ENCODE measurements at places on chromosomes 7 and 10.

GRCh38 chr10:78991187-78991586 is 77.6 kb upstream of the ZMIZ1 start:
- DNase-seq, result peak; percentile 61

GRCh38 chr7:46449743-46450142 is 528.7 kb upstream of the IGFBP3 start:
- DNase-seq, result no peak

- no peak for DNase-seq
Observed at GRCh38 chr10:49168171-49168540, 20.0 kb downstream of the TMEM273 start.

GRCh38 chr10:48448796-48449195 is 142.3 kb downstream of the MAPK8 start:
- no peak for DNase-seq

DNA sequence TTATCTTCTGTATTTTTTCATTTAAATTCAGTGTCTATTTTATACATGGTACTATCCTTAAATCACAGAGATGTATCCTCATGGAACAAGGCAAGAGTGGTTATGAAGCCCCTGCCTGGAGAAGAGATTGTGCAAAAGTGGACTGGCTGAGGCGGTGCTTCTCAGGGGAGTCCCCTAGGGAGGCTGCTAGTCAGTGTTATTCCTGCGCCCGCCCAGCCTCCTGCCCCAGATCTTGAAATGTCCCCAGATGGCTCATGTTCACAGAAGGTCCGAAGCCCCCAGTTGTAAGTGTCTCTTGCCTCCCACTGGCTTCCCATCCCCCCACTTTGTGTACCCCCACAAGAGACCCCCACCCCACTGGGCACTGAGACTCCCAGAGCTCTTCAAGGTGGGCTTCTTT is 366.9 kb downstream of the TNS3 start:
- no peak for DNase-seq

GRCh38 chr10:86632009-86632800 is 22.1 kb upstream of the OPN4 start:
- DNase-seq, result no peak

GRCh38 chr7:30183749-30184369 is 49.1 kb downstream of the MTURN start:
- DNase-seq, result no peak

DNA sequence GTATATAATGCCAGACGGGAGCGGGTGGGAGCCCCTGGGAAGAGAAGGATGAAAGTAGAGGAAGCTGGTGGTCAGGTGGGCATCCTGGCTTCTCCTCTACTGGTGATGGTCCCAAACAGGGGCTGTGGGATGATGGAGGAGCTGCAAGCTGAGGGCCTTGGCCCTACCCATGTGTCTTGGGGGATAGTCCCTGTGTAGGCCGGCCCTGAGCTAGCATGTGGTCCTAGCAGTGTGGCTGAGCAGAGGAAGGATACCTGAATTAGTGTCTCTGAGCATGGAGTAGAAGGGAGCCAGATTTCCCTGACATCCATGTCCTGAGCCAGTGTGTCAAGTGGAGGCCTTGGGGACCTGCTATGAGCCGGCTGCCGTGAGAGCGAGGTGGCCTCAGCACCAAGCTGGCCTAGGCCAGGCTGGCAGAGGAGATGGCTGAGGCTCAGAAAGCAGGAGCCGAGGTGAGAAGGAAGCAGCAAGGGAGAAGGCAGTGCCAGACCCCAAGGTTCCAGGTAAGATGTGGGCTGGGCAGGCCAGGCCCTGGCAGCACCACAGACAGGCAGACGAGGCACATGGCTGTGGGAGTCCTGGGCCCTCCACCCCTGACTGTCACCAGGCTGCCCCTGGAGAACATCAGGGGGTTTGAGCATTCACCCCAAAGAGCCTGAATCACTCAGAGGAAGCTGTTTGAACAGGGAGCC is 150.2 kb downstream of the ABCA13 start:
- no peak for DNase-seq

- no peak for DNase-seq
Observed at GRCh38 chr10:87660484-87661133, 931 bp downstream of the PAPSS2 start.

DNA sequence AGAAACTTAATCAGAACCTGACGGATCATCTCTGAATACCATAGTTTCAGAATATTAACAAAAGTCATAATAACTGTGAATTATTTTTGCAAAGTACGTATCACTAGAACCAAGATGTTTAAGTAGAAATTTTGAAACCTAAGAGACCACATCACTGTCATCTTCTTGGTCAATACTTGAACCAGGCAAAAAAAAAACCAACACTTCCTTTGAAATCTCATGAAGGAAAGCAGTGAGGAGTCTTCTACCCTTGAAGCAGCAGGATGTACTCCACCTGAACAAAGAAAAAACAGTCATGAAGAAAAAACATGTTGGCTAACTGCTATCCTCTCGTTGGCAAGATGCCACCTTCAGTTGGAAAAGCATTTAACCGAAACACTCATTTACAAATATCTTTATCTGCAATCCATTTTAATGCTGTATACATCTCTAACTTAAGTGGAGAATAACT is 82.4 kb downstream of the SRPK2 start:
- DNase-seq, result no peak

DNA sequence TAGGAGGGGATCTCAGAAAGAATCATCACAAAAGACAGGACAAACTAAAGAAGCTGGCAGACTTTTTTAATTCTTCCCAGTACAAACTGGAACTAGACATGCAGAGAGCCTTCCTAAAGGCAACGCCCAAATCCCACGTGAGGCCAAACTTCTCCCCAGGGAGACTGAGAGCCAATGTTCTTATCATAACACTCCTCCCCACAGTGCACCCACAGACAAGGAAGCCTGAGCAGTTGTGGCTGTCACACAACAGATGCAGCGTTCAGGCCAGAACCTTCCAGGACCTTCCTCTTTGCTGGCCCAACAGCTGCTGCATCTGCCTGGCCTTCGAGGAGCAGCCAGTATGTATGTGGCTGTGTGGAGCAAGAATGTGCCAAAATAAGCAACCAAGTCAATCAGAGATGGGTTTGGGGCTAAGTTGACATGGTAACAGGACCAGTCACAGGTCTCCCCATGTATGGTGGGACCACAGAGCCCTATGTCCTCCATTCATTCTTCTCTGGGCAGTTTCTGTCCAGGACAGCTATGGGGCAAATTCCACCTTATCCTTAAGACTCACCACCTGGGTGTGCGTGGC is 34.9 kb downstream of the SRPK2 start:
- DNase-seq, result peak; percentile 85

- no peak for DNase-seq
Observed at GRCh38 chr10:25339966-25340365, 165.2 kb downstream of the GPR158 start.

DNA sequence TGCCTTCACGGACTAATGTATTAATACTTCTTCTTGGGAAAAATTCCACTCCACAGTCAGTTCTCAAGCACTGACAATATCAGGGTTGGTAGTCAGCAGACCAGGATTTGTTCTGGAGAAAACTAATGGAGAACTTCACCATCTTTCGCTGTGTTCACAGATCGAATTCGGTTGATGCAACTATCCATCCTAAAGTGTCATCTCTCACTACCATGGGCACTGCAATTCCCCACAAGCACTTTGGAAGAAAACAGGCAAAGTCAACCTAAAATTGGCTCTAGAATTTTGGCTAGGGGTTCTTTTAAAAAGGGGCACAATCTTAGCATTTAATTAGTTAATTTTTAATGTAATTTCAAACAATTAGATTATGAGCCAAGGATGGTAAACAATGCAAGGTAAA is 164.4 kb downstream of the HGF start:
- no peak for DNase-seq

DNA sequence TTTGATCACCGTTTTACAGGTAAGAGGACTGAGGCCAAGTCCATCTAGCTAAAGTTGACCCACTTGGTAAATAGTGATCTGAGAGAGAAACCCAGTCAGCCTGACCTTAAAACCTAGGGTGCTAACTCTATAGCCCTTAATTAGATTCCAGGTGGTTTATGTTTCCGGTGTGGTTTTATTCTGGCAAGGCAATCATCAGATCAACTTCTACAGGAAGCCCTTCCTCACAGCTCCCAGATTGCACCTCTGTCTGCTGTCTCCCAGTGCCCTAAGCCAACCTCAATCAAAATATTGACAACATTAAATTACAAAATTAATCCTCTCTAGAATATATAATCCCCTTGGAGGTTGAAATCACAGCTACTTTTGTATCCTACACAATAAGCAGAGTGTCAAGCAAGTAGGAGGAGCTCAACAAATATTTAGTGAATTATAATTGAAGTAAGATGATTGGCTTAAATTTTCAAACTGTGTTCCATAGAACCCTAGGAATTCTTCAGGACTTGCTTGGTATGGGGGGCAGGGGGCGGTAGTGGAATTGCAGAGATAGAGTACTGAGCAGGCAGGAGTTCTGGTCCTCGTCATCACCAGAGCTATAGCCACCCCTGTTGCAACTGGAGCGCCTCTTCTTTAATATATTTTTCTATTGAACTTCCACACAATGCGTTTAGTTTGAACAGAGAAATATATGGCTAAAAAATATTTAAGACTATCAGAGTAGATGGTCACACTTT is 692.8 kb upstream of the LRRN3 start:
- DNase-seq, result no peak

DNA sequence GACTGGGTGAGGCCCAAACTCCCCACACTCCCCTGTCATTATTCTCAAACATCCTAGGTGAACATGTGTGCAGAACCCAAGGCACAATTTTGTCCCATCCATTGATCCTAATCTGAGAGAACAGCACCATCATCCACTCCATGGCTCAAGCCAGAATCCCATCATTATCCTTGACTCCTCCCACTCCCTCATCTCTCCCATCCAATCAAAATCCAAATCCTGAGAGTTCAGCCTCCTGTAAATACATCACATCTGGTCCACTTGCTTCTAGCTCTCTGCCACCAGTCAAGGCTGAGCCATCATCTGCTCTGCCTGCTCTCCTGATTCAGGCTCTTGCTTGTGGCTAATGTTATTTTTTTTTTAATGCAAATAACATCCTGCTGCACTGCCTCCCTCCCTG is 75.9 kb upstream of the SLF2 start:
- no peak for DNase-seq

GRCh38 chr7:34130558-34131295 is 225.4 kb downstream of the BMPER start:
- DNase-seq, result no peak

DNA sequence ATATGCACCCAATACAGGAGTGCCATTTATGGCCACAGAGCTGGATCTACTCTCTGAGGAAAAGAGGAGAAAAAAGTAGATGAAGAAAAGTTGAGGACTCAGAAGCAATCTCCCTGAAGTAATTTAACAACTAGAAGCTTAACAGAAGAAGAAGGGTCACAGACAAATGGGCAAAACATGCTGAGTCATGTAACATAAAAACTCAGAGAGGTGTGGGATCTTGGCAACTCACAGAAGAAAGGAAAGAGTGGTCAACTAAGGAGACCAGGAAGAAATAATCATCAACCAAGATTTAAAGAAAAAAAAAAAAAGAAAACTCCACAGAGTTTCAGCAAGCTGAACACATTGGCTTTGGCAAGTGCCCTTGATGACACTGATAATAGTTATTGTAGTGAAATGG is 51.8 kb upstream of the BET1 start:
- no peak for DNase-seq

DNA sequence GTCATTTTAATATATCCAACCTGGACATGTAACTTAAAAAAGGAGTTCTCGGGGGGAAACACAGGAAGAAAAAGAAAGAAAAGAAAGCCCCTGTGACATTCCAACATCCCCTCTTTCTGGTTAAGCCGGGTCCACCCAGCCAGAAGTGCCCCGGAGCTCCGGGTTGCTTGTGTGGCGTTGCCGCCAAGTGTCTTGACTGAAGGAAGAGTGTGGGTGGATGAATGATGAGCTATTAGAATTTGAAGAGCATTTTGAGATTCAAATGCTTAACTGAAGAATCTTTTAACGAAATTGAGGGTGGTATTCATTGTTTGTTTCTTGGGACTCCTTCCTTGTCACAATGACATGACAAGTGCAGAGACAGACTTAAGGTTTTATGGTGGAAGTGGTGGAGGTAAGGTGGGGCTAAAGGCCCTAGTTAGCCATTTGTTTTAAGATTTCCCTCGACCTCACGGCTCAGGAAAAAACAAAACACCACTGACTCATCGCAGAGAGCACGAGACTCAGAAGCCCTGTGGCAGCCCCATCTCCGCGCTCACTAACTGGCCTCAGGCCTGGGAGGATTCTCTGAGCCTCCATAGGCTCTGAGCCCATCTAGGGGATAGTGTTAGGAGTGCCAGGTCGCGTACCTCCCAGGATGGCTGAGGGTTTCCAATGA is 1.8 kb upstream of the GLI3 start:
- DNase-seq, result no peak

GRCh38 chr7:25642849-25643248 is 414.6 kb upstream of the NPVF start:
- DNase-seq, result no peak

DNA sequence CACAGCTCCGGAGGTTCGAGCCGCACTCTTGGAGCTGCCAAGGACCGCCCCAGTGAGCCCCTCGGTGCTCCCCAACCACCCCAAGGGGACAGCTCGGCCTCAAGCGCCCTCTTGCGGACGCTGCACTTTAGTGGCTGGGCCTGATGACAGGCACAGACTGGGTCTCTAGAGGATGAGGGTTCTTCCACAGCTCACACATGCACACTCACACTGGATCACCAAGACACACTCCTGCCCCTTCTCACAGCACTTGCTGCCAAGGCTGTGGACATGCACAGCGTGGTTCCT is 2.1 kb downstream of the RET start:
- no peak for DNase-seq

DNA sequence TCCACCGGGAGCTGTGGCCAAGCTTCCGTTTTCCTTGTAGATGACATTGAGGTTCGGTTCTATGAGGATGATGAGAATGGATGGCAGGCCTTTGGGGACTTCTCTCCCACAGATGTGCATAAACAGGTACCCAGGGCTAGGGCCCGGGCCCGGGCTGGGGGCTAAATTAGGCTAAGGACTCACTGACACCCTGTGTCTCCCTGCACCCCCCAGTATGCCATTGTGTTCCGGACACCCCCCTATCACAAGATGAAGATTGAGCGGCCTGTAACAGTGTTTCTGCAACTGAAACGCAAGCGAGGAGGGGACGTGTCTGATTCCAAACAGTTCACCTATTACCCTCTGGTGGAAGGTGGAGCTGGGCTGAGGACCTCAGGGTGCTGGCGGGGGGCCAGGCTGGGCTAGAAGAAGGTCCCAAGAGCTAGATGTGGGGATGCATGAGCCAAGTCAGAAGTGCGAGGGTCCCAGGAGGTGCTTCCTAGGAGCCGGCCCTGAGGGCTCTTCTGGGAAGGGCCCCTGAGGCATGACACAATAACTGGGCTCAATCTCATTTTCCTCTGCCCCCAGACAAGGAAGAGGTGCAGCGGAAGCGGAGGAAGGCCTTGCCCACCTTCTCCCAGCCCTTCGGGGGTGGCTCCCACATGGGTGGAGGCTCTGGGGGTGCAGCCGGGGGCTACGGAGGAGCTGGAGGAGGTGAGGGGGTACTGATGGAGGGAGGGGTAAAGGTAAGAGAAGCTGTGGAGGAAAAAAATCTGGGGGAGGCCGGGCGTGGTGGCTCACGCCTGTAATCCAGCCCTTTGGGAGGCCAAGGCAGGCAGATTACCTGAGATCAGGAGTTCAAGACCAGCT is 2.9 kb downstream of the NFKB2 start:
- no peak for DNase-seq

GRCh38 chr7:139716156-139716942 is 61.4 kb downstream of the HIPK2 start:
- DNase-seq, result no peak

All from NCI-H526 (cell line).